ENCODE measurements at places on chromosomes 2 and 18. TPM values are rescaled to one million over a fixed set of nuclear protein-coding genes. Genes with fewer than 3 reads are reported as not detected.

DNA sequence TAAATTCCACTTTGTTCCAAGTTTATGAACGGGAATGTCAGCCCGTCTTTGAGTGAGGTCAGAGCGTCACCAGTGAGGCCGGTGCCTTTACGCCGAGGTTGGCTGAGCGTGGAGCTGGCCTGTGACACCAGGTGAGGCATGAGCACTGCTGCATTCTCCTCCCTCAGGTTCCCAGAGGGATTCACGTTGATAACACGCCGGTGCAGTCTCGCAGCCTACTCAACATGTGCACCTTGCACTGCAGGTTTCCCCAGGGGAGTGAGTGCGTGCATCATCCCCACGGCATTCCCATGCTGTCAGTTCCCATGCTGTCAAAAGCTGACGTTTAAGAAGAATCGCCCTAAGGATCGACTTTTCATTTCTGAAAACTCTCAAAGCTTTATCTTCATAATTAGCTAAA, 213.3 kb downstream of the LDLRAD4 start:
- H3K4me1 ChIP-seq = peaks cover 20% of the 10 kb centered on the region
- no peak overlapping the region for H3K4me3 ChIP-seq
- no peak overlapping the region for H3K27ac ChIP-seq
- H3K36me3 ChIP-seq = peaks cover 16% of the 10 kb centered on the region
- H3K27me3 ChIP-seq = no peaks in the 10 kb centered on the region

The CTIF gene
- total RNA-seq = 1.8 TPM

The SCG2 gene
- not detected for total RNA-seq

- H3K27me3 ChIP-seq = peaks cover 9% of the 10 kb centered on the region
- no peak overlapping the region for H3K27ac ChIP-seq
- peak; percentile 46 for DNase-seq
- H3K36me3 ChIP-seq = no peaks in the 10 kb centered on the region
- peak overlapping the region; percentile 60 for H3K4me3 ChIP-seq
- H3K4me1 ChIP-seq = peaks cover 6% of the 10 kb centered on the region
Measured at GRCh38 chr2:176554101-176555048, 285.1 kb downstream of the MTX2 start.

GRCh38 chr2:227608561-227609338, 5.9 kb downstream of the SCYGR3 start:
- no peak for DNase-seq
- peaks cover 11% of the 10 kb centered on the region for H3K27me3 ChIP-seq
- H3K27ac ChIP-seq = no peak overlapping the region

DNA sequence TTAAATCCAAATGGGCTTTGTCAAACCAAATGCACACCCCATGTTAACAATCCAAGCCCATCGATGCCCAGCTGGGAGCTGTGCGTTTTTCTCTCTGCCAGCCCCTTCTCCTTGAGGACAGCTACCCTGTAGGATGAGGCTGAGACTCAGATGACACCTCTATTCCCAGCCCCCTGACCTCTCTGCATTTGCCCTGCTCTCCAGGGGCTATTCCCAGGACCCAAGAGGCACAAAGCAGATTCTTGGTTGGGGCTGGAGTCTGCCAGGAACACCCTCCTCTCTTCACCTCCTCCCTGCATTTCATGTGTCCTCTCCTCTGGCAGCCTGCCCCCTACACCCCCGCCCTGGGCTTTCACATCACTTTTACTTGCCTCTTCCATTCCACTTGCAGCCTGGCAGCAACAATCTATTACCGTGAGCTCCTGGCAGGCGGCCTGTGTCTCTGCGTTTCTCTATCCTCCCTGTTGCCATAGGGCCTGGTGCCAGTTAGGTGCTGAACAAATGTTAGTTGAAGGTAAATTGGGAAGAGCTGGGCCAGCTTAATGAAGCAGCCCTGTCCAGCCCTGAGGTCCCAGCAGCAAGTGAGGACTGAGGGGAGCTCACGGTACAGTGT, 51.8 kb downstream of the ADD2 start:
- peaks cover 2% of the 10 kb centered on the region for H3K27me3 ChIP-seq
- H3K36me3 ChIP-seq = no peaks in the 10 kb centered on the region
- no peak for DNase-seq

The GAL3ST2 gene
- total RNA-seq = 1.1 TPM
